ENCODE measurements at places on chromosomes 7 and 10.

DNA sequence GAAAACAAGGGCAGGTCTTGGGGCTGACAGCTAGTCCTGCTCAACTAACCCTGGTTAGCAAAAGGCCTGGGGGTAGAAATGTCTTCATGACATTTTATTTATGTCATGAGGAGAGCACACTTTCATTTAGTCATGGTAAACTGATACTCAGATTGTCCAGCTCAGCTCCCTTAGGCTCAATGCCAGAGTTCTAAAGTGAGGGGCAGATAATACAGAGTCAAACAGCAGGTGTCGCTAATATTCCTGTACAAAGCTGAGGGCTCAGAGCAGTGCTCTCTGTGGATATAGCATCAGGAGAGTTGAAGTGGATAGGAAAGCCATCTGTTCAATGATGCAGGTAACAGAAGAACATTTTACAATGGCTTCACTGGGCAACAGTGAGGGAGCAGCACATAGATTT lies 26.8 kb upstream of the CALCR start:
- H3K27me3 ChIP-seq, result peaks cover 5% of the 10 kb centered on the region
- no peak overlapping the region for H3K4me3 ChIP-seq
- DNase-seq, result no peak
- no peaks in the 10 kb centered on the region for H3K36me3 ChIP-seq
- no peak overlapping the region for H3K27ac ChIP-seq
- no peaks in the 10 kb centered on the region for H3K4me1 ChIP-seq

DNA sequence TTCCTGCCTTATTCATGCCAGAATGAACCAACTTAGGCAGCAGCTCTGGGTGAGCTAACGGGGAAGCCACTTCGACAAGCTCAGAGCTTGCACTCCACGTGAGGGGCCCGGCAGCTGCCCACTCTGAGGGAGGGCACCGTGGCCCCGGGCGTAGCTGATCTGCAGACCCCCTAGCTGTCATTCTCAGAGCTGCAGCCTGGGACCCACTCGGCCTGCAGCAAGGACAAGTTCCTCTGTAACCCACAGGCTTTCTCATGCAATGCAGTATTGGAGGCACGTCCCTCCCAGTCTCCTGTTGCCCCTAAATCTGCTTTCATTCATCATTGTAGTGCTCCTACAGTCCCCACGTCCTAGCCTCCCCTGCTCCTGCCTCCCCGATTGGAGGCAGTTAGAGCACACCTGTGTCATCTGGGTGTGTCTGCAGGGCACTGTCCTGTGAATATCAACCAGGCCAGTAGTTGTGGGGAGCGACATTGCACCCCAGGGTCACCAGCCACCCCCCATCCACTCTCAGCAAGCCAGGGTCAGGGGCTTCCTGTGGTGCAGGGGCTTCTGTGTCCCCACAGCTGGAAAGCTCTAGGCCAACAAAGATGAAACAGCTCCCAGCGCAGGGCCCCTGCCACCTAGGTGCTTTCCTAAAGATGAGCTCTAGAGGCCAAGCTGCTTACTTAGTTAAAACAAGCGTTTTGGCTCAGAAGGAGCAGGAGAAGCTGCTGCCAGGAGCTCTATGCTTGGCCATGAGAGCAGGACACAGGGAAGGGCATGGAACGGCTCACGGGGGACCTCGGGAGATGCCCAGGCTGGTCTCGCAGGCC lies 333.6 kb downstream of the ADARB2 start:
- no peaks in the 10 kb centered on the region for H3K4me1 ChIP-seq
- H3K27ac ChIP-seq, result no peak overlapping the region

- H3K27me3 ChIP-seq, result no peaks in the 10 kb centered on the region
- no peak for DNase-seq
- no peaks in the 10 kb centered on the region for H3K4me1 ChIP-seq
- no peak overlapping the region for H3K4me3 ChIP-seq
These were observed 35.5 kb downstream of the SEMA3C start for GRCh38 chr7:80883154-80884025.

DNA sequence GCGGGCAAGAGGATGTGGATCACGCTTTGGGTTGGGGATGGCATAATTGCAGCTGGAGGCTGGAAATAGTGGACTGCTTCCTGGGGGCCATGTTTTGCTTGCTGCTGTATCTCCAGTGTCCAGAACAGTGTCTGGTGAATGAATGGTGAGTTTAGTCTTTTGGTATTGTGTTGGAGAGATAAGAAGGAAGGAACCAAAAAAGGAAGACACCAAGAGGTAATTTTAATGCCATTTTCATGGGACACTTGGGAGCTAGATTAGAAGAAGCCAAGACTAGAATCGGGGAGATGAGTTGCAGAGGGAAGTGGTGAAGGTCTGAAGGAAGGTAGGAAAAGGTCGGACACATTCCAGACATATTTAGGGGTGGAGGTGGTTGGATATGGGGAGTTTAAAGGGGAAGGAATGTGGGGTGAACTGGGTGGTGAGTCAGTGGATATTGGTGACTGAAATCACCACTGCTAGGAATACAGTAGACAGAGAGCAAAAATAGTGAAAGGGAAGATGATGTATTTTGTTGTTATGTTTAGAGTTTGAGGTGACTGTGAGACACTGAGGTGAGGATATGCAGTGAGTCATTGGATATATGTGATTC lies 76.7 kb downstream of the CCNY start:
- no peaks in the 10 kb centered on the region for H3K36me3 ChIP-seq
- H3K27me3 ChIP-seq, result no peaks in the 10 kb centered on the region
- H3K27ac ChIP-seq, result no peak overlapping the region
- peaks cover 43% of the 10 kb centered on the region for H3K4me1 ChIP-seq

- H3K27me3 ChIP-seq, result no peaks in the 10 kb centered on the region
- H3K4me3 ChIP-seq, result no peak overlapping the region
- H3K4me1 ChIP-seq, result peaks cover 41% of the 10 kb centered on the region
- no peak for DNase-seq
- no peak overlapping the region for H3K27ac ChIP-seq
These were observed 33.9 kb downstream of the TSPAN14 start for GRCh38 chr10:80487791-80488538.

- DNase-seq, result no peak
- no peaks in the 10 kb centered on the region for H3K4me1 ChIP-seq
- H3K27me3 ChIP-seq, result no peaks in the 10 kb centered on the region
- H3K4me3 ChIP-seq, result no peak overlapping the region
- no peaks in the 10 kb centered on the region for H3K36me3 ChIP-seq
These were observed 282.8 kb upstream of the IMMP2L start for GRCh38 chr7:111844904-111845671.

GRCh38 chr10:44972874-44973306 lies 5.7 kb downstream of the DEPP1 start:
- H3K27me3 ChIP-seq, result peaks cover 3% of the 10 kb centered on the region
- no peaks in the 10 kb centered on the region for H3K36me3 ChIP-seq
- H3K4me3 ChIP-seq, result no peak overlapping the region
- DNase-seq, result no peak
- peaks cover 22% of the 10 kb centered on the region for H3K4me1 ChIP-seq
- H3K27ac ChIP-seq, result peak overlapping the region; percentile 36
